A549 treated with GW870086 at 1 μM for 4 hours (cell line): ENCODE measurements at places on chromosomes 2 and 18. TPM values are rescaled to one million over a fixed set of nuclear protein-coding genes. Genes with fewer than 3 reads are reported as not detected.

Gene PDK1
- total RNA-seq = 2.7 to 4.9 TPM (median 4.3 TPM) in 5 replicates

Gene IL36G
- total RNA-seq = 0.13 TPM in 1 of 5 replicates, not detected in the others

Gene SCG2
- 0.82 to 1.4 TPM (median 0.99 TPM) in 5 replicates for total RNA-seq

Gene GPR17
- total RNA-seq = 0.08 to 0.16 TPM (median 0.15 TPM) in 3 of 5 replicates, not detected in the others

Gene KIF5C
- 0.30 to 0.39 TPM (median 0.32 TPM) in 5 replicates for total RNA-seq

Gene FBXO48
- 0.34 to 0.61 TPM (median 0.52 TPM) in 5 replicates for total RNA-seq

Gene PHOSPHO2
- total RNA-seq = 1.9 to 3.5 TPM (median 3.0 TPM) in 5 replicates

Gene NOSTRIN
- 2.2 to 3.0 TPM (median 2.3 TPM) in 5 replicates for total RNA-seq

Gene DHRS9
- total RNA-seq = 2.7 to 4.2 TPM (median 3.5 TPM) in 5 replicates

Gene GNAL
- 5.1 to 8.0 TPM (median 6.4 TPM) in 5 replicates for total RNA-seq

Gene CNTNAP5
- not detected in 5 replicates for total RNA-seq

Gene MYCN
- total RNA-seq = 0.05 TPM in 1 of 5 replicates, not detected in the others

Gene MYOM1
- 0.08 to 0.26 TPM (median 0.15 TPM) in 5 replicates for total RNA-seq

Gene BOLL
- not detected in 5 replicates for total RNA-seq

Gene SPDYA
- 0.08 to 0.47 TPM (median 0.24 TPM) in 5 replicates for total RNA-seq

Gene SPP2
- not detected in 5 replicates for total RNA-seq

Gene SERPINB10
- total RNA-seq = not detected in 5 replicates

Gene CBLN2
- 0.06 to 0.13 TPM (median 0.07 TPM) in 4 of 5 replicates, not detected in the other for total RNA-seq

Gene SLC16A14
- 0.43 to 1.6 TPM (median 0.80 TPM) in 5 replicates for total RNA-seq

Gene SULT1C4
- not detected in 5 replicates for total RNA-seq

Gene APCDD1
- not detected in 5 replicates for total RNA-seq

Gene NXPH2
- total RNA-seq = not detected in 5 replicates

Gene TRIM43
- total RNA-seq = 0.13 TPM in 1 of 5 replicates, not detected in the others

Gene MPP4
- 0.07 to 0.14 TPM (median 0.13 TPM) in 3 of 5 replicates, not detected in the others for total RNA-seq

Gene RNF152
- total RNA-seq = 0.02 to 0.52 TPM (median 0.17 TPM) in 5 replicates

Gene RNF125
- 0.19 to 0.42 TPM (median 0.31 TPM) in 5 replicates for total RNA-seq

Gene ACOXL
- not detected in 5 replicates for total RNA-seq

Gene UCN
- total RNA-seq = 1.0 to 2.5 TPM (median 1.2 TPM) in 5 replicates

Gene UGT1A4
- not detected in 5 replicates for total RNA-seq

Gene RGPD4
- 0.03 to 0.09 TPM (median 0.06 TPM) in 4 of 5 replicates, not detected in the other for total RNA-seq

Gene PUM2
- total RNA-seq = 31.7 to 49.0 TPM (median 40.7 TPM) in 5 replicates

Gene DLGAP1
- not detected in 5 replicates for total RNA-seq

Gene PIEZO2
- 0.58 to 1.2 TPM (median 0.66 TPM) in 5 replicates for total RNA-seq

Gene RGPD3
- total RNA-seq = 0.07 to 0.14 TPM (median 0.13 TPM) in 5 replicates

Gene CRACDL
- total RNA-seq = 3.2 to 4.4 TPM (median 3.2 TPM) in 5 replicates

Gene NEURL3
- 0.41 to 1.4 TPM (median 0.87 TPM) in 5 replicates for total RNA-seq

Gene OST4
- total RNA-seq = 525 to 622 TPM (median 552 TPM) in 5 replicates

Gene KANSL1L
- 0.34 to 0.70 TPM (median 0.61 TPM) in 5 replicates for total RNA-seq

Gene DSEL
- total RNA-seq = 0.31 to 0.42 TPM (median 0.39 TPM) in 5 replicates

Gene PLA2R1
- 2.0 to 2.7 TPM (median 2.3 TPM) in 5 replicates for total RNA-seq

Gene HOXD13
- total RNA-seq = 0.16 to 0.35 TPM (median 0.19 TPM) in 5 replicates

Gene CPLX4
- total RNA-seq = not detected in 5 replicates

Gene COPS9
- total RNA-seq = 258 to 326 TPM (median 304 TPM) in 5 replicates

Gene RFTN2
- total RNA-seq = not detected in 5 replicates

Gene ZAP70
- total RNA-seq = 0.08 TPM in 1 of 5 replicates, not detected in the others
